ENCODE measurements at places on chromosomes 16 and 17.

GRCh38 chr16:6611535-6611934 is 721.1 kb upstream of the RBFOX1 start:
- no peak for DNase-seq

DNA sequence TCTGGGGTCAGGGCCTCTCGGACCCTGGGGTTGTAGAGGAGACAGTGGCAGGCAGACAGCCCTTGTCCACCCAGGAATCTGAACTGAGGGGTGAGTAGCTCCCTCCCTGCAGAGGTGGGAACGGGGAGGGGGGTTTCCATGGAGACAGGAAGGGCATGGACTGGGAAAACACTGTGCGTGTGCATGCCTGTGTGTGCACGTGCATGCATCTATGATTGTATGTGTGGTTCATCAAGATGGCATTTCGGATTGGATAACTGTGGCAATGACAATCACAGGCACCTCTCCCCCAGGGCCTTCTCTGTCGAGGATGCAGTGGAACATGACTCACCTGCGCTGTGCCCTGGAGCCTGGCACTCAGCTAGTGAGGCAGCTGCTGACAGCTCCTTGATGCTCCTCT is 6.1 kb upstream of the CD300C start:
- peak; percentile 66 for DNase-seq

- no peak for DNase-seq
These were observed 60.5 kb downstream of the ADAMTS18 start for GRCh38 chr16:77374384-77374783.

GRCh38 chr17:74778960-74779359 is 2.8 kb upstream of the NAT9 start:
- no peak for DNase-seq

- DNase-seq: no peak
These were observed 7.9 kb downstream of the MYBBP1A start for GRCh38 chr17:4547118-4547906.

- no peak for DNase-seq
These were observed 38.9 kb downstream of the TMEM100 start for GRCh38 chr17:55683550-55684315.

DNA sequence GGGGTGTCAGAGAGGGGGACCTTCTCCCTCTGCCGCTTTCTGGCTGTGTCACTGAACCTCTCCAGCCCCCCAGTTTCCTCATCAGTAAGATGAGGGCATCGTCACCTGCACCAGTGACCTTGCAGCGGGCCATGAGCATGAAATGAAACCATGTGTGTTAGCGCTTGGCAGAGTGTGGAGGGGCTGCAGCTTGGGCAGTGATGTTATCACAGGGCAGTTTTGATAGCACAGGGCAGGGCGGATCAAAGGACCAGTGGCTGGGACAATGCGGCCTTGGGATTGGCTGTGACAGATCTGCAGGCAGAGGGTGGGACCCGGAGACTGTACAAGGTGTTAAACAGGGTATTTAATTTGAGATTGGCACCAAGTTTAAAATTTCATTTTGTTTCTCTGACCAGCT is 38.9 kb upstream of the NAT9 start:
- no peak for DNase-seq

- DNase-seq: no peak
These were observed 3.3 kb downstream of the TRPV2 start for GRCh38 chr17:16418685-16419068.

- no peak for DNase-seq
These were observed 8.7 kb downstream of the DRC3 start for GRCh38 chr17:17981330-17981729.

- no peak for DNase-seq
These were observed 2.4 kb downstream of the SKAP1 start for GRCh38 chr17:48427598-48427997.

DNA sequence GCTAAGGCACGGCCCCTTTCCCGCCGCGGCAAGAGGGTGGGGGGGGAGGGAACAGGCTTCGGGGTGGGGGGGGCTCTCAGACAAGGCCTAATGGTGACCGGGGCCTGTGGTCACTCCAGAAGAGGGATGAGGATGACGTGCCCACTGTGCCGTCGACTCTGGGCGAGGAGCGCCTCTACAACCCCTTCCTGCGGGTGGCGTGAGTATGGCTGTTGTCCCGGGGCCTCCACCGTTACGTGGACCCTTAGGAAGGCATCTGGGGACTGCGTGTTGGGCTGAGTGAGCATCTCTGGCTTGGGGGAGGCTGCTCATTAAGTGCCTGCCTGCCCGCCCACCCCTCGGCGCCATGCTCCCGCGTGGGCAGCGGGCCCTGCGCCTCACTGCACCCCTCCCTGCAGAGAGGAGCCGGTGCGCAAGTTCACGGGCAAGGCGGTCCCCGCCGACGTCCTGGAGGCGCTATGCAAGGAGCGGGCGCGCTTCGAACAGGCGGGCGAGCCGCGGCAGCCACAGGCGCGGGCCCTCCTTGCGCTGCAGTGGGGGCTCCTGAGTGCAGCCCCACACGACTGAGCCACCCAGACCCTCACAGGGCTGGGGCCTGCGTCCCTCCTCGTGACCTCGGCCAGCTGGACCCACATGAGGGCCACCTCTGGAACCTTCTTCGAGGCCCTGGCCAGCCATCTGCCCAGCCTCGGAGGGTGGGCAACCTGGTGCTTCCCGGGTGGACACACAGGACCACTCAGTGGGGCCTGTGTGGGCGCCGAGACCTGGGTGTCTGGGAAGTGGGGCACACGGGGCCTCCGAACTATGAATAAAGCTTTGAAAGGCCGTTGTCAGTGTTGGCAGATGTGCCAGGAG is 2.2 kb downstream of the HAGHL start:
- DNase-seq: no peak

- DNase-seq: no peak
These were observed 7.0 kb downstream of the PHF12 start for GRCh38 chr17:28944343-28944742.

DNA sequence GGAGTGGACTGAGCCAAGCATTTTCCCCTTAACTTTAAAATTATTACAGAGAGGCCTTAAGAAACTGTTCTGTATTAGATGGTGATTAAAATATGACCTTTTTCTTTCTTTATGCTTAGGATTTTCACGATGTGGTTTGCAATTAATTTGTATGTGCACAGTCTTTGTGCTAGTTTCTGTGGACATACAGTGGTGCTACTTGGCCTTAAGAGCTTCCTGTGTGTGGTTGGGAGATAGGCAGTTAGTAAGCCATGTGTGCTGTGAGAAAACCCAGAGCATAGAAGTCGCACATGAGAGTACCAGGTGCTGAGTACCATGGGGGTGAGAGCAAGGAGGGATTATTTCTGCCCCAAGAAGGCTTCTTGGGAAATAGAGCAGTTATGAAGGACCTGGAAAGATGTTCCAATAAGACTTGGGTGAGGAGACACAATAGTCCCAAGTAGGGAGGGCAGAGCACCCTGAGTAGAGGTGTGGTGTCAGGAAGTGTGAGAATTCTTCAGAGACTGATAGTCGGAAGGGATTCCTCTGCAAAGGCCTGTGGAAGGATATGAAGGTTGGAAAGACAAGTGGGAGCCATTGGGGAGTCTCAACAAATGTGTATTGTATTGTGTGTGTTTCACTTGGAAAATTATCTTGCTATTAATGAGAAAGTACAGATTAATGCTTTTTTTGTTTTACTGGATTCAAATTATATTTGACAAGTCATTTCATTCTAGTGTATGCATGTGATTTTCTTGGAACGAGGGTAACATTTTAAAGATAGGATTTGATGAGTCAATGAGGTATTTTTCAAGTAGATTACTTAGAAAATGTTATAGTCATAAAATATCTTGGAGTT is 239.9 kb downstream of the PRKCA start:
- DNase-seq: no peak

- DNase-seq: no peak
These were observed 3.9 kb upstream of the BEAN1 start for GRCh38 chr16:66423177-66423576.

DNA sequence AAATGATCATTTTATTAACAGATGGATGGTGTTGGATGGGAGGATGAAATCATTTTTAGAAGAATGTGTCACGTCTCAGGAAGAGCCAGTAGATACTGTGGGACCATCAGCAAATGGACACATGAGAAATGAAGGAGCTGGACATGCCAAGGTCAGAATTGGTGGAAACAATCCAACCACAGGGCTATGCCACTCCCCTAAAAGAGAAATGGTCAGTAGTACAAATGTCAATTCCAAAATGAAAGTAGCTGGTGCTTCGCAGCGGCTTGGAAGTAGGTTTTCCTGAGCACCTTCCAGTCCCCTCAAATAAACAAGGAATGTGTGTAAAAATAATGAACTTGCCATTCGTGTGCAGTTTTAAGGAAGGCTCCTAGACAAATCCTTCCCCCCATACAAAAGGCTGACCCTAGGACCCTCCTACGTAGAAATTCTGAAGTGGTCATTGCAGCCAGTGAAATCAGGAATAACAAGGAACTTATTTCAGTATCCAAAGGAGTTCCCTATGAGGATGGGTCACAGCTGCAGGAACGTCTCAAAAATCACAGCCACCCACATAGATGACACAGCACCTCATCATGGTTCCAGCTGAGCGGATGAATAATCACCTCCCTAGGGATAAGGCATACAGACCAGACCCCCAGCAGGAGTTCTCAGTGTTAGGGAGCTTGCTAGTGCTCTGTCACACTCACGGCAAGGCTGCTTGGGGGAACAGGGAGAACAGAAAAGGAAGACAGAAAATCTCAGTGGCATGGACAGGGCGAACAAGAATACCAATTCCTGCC is 239.2 kb downstream of the HS3ST3A1 start:
- no peak for DNase-seq

GRCh38 chr17:5049314-5049841 is 14.2 kb upstream of the SLC52A1 start:
- DNase-seq: no peak

DNA sequence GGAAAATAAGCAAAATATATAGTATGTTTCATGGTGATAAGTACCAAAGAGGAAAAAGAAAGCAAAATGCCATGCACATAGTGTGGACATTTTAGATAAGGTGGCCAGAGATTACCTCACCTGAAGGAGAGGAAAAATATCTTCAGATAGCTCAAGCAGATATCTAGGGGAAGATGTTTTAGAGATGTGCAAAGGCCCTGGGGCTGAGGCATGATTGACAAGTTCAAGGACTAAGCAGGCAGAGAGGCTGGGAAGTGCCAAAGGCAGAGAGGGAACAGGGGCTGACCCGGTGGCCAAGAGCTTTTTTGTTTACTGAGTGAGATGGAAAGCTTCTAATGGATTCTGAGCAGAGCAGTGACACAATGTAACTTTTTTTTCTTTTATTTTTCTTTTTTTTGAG is 4.4 kb upstream of the MT4 start:
- no peak for DNase-seq

GRCh38 chr16:86258713-86259112 is 251.6 kb upstream of the FOXF1 start:
- no peak for DNase-seq

DNA sequence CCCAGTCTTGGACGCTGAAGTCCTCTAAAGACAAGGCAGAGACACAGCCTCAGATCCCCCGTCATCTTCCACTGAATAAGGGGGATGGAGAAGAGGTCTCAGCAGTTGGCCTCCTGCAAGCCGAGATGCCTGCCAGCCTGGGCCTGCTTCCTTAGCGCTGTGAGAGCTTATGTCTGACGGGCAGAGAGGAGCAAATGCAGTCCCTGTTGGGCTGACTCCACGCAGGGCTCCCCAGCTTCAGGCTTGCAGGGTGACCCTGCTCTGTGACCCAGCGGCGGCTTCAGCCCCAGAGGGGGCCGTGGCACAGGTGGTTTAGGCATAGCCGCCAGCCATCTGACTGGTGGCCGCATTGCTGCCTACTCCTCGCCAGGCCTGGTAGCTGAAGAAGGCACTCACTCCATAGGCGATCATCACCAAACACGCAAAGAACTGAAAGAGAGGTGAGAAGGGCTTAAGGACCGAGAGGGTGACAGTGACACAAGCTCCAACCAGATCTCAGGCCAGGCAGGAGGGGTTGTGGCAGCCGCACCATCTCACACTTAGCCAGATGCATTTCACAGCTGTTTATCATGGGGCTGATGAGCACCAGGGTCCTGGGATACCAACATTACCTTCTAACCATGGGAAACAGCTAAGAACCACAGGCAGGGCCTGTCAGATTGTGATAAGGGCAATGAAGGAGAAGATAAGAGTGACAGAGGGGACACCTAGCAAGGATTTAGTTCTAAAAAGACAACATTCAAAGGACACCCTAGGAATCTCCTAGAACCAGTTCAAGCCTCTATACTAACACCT is 11.7 kb downstream of the ARL2BP start:
- DNase-seq: no peak

GRCh38 chr16:76964464-76965154 is 226.4 kb upstream of the MON1B start:
- no peak for DNase-seq

DNA sequence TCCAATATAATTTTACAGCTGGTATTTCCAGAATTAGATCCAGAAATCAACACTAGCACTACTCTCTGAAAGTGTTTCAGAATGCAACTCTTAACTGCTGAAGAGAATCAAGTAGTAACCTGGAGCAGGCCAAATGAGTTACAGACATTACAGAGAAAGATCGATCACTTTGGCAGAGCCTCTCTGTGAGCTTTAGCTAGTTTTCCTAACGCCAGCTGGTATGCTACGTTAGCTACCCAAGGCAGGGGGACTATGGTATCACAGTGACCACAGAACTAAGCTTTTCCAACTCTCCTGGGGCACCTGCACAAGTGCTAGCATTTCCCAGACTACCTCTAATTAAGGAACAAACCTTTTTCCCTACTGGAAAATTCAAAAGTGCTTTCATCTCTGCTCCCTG is 30.4 kb downstream of the TRAF4 start:
- no peak for DNase-seq

DNA sequence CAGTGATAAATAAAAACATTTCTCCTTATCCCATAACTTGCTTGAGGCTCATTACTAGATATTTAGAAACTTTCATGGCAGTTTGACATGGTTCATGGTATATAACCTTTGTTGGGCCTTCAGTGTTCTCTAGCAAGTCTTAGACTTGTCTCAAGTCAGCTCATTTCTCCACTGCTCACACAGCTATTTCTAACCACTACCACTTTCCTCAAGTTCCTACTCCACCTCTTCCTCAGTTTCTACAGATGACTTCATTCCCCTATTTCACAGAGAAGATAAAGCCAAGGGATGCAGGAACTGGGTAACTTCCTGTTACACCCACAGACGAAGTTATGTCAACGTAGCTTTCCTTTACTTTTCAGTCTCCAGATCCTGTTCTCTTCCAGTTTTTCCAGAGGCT is 23.2 kb downstream of the NLK start:
- no peak for DNase-seq

- DNase-seq: no peak
These were observed 1002.3 kb upstream of the CDH8 start for GRCh38 chr16:63038397-63039106.

DNA sequence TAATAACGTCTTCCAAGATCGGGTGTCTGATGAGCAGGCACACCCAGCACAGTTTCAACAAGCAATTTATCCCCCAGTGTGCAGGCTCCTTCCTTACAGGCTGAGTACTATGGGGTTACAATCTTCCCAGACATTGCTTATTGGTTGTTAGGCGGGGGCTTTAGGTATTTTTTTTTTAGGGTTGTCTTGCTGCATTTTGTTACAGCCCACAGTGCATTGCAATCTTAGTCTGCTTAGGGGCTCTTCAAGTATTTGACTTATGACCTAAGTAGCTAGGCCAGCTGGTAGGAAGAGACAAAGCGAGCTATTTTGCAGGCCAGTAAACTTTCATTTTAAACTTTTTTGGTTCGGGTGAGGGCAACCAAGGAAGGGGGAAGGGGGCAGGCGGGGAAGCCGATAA is 5.8 kb downstream of the PLD6 start:
- DNase-seq: no peak

Data from brain (organoid and tissue), 16 donors.